NB4 (cell line): ENCODE measurements at places on chromosomes 1 and 21.
A peak's percentile ranks its signal among the peaks of the same experiment; 100 is the strongest.

DNA sequence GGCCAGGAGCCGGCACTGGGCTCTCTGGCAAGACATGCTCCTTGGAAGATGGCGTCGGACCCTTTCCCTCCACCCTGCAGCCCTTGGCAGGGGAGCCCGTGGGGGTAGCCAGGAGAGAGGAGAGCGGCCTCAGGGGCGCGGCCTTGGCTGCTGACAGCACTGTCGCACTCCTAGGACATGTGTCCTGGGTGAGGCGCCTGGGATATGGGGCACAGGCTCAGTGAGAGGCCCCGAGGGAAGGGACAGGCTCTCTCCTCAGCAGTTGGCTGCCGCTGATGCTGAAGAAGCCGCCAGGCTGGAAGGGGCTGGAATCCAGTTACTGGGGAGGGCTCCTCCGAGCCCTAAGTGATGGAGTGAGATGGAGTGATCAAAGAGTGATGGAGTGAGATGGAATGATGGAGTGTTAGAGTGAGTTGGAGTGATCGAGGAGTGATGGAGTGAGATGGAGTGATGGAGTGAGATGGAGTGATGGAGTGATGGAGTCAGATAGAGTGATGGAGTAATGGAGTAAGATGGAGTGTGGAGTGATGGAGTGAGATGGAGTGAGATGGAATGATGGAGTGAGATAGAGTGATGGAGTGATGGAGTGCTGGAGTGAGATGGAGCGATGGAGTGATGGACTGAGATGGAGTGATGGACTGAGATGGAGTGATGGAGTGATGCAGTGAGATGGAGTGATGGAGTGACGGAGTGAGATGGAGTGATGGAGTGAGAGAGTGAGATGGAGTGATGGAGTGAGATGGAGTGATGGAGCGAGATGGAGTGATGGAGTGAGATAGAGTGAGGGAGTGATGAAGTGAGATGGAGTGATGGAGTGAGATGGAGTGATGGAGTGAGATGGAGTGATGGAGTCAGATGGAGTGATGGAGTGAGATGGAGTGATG is 27.6 kb upstream of the PKP1 start:
- no peak for DNase-seq

DNA sequence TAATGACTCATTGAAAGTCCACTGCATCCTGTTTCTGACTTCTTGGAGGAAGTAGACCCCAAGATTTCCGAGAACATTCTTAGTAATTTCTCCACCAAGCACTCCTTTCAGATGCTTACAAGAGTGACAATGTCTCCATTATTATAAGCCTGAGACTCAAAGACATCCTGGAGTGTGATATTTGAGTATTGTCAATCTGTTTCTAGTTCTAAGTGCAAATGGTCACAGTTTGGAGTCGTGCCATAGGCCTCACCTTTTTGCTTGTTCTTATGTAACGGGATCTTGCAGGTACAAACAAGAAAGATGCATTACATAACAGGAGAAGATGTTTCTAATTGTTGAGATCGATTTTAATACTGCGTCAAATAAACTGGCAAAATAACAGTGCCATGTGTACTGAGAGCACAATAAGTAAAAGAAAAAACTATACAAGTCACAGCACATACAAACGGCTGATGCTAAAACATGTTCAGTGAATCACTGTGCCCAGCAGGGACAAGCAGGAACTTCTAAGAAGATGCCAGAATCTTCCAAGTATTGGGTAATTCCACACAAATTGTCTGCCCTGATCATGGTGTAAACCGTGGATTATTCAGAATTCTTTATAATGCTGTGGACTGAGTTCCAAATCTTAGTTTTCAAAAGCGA is 54.1 kb downstream of the CD2 start:
- DNase-seq, result no peak

DNA sequence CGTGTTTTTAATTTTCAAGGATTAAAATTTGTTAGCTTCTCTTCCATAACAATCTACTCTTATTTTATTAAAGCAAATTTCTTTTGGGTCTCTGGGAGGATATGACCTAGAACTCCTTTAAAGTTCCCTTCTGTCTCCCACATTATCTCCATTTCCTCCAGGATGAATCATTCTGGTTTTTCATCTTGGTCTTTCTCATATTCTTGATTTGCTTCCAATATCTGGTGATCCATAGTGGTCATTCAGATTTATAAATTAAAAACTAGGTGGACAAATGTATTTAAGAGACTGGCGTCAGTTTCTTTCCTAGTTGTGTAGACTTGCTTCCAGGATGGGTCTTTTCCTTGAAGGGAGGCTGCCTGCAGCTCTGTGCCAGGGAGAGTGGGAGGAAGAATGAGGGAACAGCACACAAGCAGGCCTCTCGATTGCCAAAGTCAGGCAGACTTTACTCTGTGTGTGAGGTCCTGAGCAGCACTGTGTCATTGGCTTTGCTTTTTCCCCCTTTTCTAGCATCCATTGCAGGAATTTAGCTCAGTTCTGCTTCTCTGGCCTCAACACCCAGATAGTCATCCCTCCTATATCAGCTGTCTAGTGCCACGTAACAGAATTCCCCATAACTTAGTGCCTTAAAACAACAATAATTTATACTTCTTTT is 48.1 kb upstream of the FOXO6 start:
- DNase-seq, result no peak

- no peak for DNase-seq
These were observed 18.4 kb upstream of the GFI1 start for GRCh38 chr1:92505015-92505692.

DNA sequence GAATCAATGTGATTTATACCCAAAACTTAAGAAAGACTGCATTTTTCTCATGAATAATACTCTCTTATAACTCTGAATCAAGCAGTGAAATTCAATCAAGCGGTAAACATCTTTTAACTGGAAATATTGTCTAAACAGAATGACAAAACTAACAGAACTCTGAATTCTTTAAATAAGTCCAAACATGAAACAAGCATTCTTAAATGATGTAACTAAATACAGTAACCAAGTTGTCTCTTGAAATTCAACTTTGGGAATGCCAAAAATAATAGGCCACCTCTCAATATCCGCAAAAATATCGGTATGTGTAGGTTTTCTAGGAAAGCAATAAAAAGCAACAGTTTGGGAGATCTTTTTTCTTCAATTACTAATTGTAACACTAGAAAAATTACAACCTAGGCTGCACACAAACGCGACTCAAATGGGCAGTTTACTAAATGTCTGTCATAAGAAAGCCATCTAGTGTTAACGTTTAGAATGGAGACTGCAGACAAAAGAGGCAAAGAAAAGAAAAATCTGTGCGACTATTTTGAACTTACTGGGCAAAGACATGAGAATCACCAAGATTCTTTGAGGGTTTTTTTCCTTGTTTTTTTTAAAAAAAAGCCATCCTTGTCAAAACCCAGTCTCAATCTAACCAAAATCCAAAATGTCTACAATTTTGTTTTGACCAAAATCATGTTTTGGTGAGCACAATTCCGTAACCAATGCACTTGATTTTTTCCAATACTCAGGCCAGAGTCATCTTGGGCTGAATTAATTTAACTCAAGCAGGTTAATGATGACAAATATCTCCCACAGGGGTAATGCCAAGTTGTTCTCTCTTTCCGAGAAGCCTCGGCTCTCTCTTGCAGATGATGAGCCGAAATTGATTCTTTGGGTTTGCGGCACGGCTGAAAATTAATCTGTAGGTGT is 1.3 kb downstream of the SIPA1L2 start:
- peak; percentile 54 for DNase-seq

GRCh38 chr1:56644919-56645676 is at the start of gene PRKAA2:
PRKAA2 (plus strand) TSS chr1:56645314; CDS start chr1:56645388, 74 bp downstream.
- no peak for DNase-seq

- no peak for DNase-seq
These were observed 7.9 kb downstream of the LYST start for GRCh38 chr1:235858766-235859165.

DNA sequence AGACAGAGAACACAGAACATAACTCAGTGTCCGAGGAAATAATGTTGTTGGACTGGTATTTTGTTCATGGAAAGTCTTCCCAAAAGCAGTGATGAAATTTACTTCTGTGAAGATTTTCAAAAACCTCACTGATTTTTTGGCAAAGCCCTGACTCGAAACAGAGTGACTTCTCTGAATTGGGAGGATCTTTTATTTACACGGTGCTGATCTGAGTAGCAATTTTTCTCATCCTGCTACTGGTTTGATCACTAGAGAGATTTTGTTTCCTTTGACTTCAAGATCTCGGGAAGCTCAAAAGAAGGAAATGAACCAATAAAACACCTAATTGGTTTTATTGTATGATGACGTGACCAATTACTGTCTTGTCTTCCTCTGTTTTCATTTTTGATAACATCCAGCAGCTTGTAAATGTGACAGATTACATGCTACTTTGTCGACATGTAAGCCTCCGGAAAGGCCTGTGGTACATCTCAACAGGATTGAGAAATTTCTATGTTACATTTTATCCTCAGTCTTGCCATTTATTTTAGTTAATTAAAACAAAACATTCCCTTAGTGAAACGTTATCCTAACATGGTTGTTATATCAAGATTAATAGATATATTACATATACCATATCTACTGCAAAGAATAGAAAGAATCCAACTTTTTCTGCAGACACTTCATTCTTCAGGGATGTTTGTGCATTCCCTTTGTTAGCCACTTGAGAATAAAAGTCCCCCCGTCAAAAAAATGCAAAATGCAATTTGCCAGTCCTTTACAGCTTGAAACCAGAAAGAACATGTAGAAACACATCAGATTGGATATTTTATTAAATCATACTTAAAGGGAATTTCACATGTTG is 42.8 kb upstream of the IFI44L start:
- DNase-seq, result no peak

- DNase-seq, result no peak
These were observed 49.7 kb downstream of the EEIG2 start for GRCh38 chr1:108609483-108610049.

GRCh38 chr1:175512637-175513412 is 230.6 kb downstream of the TNR start:
- DNase-seq, result peak; percentile 21

GRCh38 chr21:20999659-21000058 is 1.4 kb downstream of the NCAM2 start:
- DNase-seq, result peak; percentile 35

GRCh38 chr1:23371987-23372880 is 2.6 kb upstream of the ZNF436 start:
- DNase-seq, result no peak

DNA sequence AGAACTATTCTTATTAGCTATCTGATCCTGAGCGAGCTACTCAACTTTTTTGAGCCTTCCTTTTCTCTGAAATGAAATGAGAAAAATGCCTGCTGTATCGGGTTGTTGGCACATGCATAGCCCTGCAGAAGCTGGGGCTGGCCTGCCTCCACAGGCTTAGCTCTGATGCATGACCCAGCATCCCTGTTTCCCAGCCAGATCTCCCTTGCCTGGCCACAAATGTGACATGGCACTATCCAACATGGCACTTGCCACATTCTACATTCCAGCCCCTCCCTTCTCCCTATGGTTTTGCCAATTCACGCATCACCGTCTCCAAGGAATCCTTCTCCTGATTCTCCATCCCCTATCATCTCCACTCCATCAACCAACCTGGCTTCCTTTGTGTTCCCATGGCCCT is 13.8 kb downstream of the RNU5D-1 start:
- no peak for DNase-seq

DNA sequence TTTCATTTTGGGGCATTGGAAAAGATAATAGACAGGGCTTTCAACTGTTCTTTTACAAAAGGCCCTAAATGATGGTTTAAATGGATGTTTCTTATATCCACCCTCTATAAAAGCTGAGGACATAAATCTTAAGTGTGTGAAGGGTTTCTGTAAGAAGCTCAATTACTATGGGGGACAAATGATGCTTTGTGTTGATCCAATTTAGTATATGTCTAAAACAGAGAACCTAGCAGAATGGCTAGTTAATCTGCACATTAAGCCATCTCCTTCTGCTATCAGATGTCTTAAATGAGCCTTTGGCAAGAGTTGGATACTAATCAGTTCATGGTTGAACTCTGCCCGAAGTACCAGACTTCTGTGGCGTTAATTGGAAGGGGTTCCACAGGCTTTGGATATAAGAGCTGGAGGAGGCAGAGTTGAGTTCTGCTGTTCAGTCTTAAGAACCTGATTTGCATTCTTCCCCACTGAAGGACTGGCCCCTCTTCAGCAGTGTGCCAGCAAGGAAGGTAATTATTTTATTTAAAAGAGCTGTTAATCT is 43.1 kb downstream of the PTGFRN start:
- no peak for DNase-seq

GRCh38 chr1:17618558-17619247 is 79.2 kb downstream of the ARHGEF10L start:
- DNase-seq, result no peak

DNA sequence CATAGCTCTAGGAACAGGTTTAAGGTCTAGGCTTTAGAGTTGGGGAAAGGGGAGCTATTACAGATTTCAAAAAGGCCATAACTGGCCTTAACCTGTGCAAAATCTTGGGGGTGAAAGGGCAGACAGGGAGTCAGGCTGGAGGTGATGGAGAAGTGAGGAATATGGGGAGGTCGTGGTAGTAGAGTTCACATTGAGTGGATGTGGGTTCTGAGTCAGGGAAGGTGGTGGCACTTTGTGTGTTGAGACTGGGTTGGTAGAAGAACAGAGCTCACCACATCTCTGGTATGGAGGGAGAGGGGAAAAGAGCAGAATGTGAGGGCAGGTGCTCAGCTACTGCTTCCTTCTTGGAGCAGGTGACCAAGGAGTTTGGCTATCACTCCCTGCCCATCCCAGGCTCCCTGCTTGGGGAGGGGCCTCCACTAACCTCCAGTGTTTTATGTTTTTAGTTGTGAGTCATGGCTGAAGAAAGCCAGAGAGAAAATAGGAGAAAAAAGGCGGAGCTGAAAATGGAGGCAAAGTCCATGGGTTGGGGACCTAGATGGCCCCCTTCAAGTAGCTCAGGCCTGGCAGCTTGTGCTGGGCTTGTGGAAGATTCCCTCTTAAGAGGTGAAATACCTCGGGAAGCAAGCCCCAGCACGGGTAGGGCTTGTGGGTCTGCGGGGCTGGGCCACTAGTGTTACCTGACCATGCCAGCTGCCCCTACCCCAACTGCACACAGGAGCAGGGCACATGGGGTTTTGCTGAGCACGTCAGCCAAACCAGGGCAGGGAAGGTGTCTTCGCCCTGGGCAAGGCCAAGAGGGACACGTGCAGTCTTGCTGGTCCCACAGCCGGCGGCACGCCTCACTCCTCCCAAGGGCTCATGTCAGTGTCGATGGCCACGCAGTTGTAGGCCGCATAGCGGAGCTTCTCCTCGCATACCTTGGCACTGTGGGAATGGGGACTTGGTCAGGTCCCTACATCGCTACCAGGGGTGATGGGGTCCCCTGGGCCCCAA is 8.2 kb downstream of the HECTD3 start:
- DNase-seq, result no peak
